ENCODE measurements at places on chromosomes 13 and 19.

- no peak for DNase-seq
Measured at GRCh38 chr19:55443824-55444480, 852 bp upstream of the SHISA7 start.

DNA sequence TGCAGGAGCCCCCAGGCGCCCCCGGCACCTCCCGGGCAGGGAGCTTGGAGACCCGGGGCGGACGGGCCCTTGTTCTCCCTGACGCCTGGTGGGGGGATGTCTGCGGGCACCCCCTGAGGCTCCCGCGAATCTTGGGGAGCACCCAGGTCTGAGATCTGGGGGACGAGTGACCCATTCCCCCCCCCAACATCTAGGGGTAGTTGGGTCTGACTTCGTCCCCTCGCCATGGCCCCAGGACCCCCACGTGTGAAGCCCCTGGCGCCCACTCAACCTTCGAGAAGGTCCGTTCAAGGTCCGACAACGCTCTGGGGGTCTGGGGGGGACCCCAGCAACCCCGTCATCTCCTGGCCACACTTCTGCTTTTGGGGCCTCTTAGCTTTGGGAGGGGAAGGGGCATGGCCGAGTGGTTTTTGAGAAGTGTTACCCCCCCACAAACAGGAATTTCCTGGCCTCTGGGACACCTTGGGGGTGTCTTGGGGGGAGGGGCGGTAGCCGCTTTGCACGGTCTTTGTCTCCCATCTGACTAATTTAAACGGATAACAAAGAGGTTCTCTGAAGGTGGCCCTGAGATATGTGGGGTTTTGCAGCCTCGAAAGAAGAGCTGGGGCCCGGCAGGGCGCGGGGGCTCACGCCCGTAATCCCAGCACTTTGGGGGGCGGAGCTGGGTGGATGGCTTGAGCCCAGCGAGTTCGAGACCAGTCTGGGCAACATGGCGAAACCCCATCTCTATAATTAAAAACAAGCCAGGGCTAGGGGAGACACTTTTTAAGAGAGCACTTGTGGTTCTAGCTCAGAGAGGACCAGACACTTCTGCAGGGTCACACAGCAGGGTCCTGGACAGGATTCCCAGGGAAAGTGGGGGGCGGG lies 608 bp downstream of the CNN2 start:
- DNase-seq = peak; percentile 37

DNA sequence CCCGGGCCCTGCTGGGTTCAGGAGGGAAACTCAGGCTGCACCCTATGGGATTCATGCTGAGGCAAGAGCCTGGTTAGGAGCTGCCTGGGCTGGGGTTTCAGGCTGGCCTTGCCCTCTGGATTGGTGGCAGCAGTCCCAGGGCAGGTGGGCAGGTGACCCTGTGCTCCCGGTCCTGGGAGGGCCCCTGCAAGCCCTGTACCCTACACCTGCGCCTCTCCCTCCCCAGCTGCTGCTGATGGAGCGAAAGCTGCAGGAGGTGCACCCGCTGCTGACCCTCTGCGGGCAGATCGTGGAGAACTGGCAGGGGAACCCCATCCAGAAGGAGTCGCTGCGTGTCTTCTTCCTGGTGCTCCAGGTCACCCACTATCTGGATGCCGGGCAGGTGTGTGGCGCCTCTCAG lies 20.4 kb downstream of the MAU2 start:
- no peak for DNase-seq

DNA sequence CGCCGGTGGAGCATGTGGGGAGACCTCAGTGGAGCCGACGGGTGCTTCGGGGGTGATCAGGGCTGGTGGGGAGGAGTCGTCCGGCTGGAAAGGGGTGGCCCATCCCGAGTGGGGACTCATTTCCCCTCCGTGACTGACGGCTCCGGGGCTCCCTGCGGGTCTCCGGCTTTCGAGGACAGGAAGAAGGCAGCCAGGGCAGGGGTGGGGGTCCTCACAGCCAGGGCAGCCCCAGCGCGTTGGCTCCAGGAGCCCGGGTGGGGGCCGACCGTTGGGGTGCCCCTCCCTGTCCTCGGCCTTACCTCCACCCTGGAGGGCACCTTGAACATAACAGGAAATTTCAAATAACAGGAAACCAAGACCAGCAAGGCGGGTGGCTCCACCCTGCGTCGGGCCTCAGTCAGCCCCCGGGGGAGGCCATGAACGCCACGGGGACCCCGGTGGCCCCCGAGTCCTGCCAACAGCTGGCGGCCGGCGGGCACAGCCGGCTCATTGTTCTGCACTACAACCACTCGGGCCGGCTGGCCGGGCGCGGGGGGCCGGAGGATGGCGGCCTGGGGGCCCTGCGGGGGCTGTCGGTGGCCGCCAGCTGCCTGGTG lies at the start of gene S1PR4:
S1PR4 (plus strand) TSS at position 393 of the 596 bp plus-strand sequence; CDS start at position 417, 24 bp downstream.
- DNase-seq = no peak
